ENCODE measurements at places on chromosomes 16 and 17.

GRCh38 chr16:2214719-2214968 is at the start of gene PGP:
PGP (minus strand) TSS chr16:2214840; CDS start chr16:2214777, 63 bp downstream.
- DNase-seq: no peak

GRCh38 chr16:85310868-85311585 is 198.8 kb upstream of the CIBAR2 start:
- no peak for DNase-seq

DNA sequence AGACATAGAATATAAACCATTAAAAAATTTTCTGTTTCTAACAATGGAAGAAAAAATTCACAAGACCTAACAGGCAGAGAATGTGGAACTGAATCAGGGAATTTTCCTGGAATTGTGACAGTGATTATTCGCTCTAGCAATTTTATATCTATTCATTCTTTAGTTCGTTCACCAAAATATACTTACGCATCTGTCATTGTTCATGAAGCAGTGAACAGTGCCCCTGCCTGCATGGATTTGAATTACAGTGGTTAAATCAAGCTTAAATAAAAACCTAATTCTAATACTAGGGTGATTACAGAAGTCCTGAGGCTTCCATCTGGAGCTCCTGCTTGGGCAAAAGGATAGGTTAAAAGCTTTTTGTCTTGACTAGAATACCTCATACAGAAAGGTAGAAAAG is 48.6 kb downstream of the ABCA8 start:
- DNase-seq: peak; percentile 9

DNA sequence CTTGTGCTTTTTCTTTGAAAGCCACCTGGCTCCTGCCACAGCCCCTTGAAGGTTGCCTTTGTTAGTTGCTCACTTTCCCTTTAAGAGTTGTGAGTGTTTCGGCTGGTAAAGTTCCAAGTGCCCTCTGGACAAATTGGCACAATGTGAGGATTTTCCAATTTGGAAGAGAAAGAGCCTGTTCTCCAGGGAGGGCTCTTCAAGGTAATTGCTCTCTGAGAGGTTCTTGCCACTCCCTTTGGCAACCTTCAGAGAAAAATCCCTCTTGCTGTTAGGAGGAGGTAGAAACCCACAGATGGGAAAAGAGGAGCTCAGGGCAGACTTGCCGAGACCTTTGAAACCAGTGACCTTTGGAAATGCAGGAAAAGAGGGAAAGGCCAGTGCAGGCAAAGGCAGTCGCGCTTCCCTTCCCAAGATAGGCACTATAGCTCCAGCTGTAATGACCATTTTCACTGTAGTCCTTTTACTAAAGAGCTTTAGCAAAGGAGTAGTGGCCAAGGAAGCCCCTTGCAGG is 49.0 kb upstream of the AKAP1 start:
- DNase-seq: peak; percentile 12

DNA sequence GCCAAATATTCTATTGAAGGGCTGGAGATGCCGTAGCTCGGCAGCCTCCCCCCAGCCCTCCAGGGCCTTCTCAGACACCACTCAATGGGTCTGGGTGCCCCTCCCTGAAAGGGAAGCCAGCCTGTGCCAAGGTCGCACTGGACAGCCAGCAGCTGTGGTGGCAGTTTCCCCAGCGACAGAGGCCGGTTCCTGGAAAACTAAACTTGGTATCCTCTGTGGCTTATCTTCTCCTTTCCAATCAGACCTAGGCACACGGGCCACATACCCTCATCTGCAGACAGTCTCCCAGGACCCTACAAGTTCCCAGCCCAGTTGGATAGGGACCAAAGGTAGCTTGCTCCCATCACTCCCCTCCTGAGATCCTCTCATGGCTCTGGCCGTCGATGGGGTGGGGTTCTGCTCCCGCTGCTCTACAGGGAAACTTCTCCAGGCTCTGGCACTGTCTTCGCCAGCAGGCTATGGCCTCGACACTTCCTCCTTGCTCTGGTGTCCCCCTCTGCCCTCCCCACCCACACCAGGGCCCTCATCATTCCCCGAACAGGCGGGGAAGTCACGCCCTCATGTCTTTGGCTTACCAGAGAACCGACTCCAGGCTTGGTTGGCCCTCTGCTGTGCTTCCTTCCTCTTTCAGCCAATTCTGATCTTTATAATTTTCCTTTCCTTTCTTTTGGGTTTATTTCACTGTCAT is 18.3 kb upstream of the IL21R start:
- DNase-seq: no peak

DNA sequence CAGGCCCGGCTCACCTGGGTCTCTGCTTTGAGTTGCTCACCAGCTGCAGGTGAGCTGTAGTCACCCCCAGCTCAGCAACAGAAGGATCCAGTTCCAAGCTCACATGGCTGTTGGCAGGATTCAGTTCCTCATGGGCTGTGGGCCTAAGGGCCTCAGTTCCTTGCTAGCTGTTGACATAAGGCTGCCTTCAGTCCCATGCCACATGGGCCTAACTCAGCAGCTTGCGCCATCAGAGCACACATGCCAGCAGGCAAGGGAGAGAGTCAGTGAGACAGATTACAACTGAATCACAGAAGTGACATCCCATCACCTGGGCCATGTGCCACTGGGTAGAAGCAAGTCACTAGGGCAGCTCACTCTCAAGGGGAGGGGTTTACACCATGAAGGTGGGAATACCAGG is 24.7 kb downstream of the PSMD7 start:
- DNase-seq: no peak

GRCh38 chr16:77823067-77823466 is 34.7 kb downstream of the VAT1L start:
- DNase-seq: no peak

DNA sequence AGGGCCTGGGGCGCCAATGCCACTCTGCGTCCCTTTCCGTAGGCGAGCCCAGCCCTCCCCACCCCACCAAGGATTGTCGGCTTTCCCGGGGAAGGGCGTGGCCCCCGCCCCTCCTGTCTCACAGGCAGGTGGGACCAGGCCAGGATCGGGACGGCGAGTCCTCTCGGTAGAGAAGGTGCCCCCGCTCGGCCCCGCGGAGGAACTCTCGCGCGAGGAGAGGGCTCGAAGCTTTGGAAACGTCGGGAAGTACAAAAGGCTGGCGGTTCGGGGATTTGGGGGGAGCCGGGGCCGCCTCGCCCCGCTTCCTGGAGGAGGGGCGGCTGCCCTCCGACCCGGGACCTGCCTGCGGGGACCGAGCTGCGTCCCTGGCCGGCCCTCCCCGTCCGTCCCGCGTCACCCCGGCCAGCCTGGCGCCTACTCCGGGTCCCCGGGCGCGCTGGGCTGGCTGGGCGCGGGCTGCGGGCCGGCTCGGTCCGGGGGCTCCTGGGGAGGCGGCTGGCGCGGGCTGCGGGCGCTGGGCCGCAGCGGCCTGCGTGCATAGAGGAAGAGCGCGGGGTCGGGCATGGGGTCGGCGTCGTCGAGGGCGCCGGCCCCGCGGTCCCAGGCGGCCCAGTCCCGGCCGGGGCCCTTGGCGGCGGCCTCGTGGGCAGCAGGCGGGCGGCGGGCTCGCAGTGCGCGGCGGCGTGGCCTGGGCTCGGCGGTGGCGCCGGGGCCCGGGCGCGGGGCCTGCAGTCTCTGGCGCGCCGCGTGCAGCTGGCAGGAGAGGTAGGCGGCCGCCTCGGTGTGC is 12.6 kb upstream of the CLUH start:
- no peak for DNase-seq

GRCh38 chr16:74682556-74682955 is 15.9 kb upstream of the RFWD3 start:
- DNase-seq: no peak

- DNase-seq: no peak
Measured at GRCh38 chr16:14420721-14421488, 209.2 kb downstream of the PARN start.

- DNase-seq: no peak
Measured at GRCh38 chr16:87464691-87465300, 28.0 kb downstream of the ZCCHC14 start.

DNA sequence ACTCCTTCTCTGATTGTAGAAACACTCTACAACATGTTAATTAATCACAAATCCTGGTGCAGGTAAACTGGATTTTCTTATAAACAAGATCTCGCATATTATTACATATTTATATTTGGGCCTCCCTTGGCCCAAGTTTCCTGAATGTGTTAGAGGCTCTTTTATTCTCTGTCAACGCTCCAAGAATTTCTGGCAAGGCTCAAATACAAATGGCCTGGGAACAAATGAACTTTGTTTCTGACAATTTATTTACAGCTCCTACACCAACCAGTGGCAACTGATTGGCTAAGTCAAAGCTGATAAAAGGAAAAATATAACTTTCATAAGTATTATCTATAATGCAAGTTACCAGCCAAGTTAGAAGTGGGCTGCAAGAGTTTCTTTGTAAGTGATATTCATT is 64.9 kb upstream of the CORO6 start:
- no peak for DNase-seq

DNA sequence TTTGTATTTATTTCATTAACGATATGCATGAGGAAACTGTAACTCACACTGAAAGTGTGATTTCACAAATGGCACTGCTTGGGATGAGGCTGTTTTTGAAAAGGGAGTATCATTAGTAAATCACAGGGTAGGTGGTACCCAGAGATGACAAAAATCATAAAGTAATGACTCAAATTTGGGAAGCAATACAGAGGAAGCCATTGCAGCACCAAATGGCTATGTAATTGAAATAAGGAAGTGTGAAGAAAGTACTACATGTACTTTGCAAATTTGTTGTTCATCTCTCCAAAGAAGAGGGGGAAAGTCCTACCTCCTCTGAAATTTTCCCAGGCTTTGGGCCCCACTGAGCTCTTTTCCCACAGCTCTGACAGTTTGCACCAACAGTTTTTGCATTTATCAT is 12.3 kb upstream of the ABCC12 start:
- DNase-seq: no peak

GRCh38 chr17:32631341-32632096 is 144.7 kb downstream of the CDK5R1 start:
- no peak for DNase-seq

DNA sequence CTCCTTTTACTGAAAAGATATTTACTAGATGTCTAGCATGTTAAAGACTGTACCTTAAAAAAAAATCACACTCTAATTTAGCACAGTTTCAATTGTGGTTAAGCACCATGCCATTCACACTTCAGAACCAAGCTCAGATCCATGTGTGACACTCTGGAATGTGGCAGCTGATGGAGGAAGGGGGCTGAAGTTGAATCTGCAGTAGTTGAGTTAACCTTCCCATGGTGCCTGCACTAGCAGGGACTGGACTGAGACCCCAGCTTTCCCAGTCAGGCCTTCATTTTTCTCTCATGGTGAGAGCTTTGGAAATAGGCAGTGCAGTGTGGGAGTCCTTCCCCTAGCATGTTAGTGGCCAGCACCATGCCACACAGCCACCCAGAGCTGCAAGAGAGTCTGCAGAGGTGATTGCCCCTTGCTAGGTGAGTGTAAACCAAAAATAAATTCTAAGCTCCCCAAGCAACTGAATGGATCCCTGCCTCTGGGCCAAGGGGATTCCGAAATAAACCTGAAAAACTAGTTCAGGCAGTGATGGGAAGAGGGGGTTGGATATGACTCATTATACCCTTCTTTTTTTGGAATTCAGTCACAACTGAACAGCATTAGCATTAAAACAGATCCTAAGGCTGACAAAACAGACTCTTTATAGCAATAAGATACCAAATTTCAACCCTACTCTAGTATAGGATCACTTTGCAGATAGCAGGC is 208.5 kb downstream of the WWOX start:
- no peak for DNase-seq

GRCh38 chr17:20202141-20202621 is 193.0 kb downstream of the SPECC1 start:
- DNase-seq: no peak

GRCh38 chr17:8696426-8696825 is 48.2 kb downstream of the CCDC42 start:
- no peak for DNase-seq

GRCh38 chr16:474420-475122 is 49.1 kb downstream of the RAB11FIP3 start:
- DNase-seq: no peak

GRCh38 chr17:9670596-9670995 is 25.3 kb downstream of the USP43 start:
- peak; percentile 34 for DNase-seq

DNA sequence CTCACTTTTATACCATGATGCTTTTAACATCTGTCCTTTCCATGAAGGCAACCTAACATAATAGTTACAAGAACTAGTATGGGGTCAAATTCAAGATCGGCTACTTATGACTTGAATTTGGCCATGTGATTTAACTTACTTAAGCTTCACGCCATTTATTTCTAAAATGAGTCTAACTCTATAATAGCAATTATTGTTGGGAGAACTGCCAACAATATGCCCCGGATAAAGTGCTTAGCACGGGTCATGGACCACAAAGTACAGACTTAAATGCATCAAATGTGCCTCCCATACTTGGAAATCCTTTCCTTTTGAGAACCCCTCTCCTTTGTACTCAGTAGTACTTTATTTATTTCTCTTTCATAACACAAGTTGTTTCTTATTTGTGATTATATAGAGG is 1603.6 kb upstream of the GOT2 start:
- no peak for DNase-seq

- no peak for DNase-seq
Measured at GRCh38 chr16:60563166-60563565, 1473.1 kb downstream of the CDH8 start.

- DNase-seq: no peak
Measured at GRCh38 chr16:61210076-61210475, 826.2 kb downstream of the CDH8 start.

Data from mammary epithelial cell (primary cell).